ENCODE measurements at places on chromosomes 16 and 17.
A peak's percentile ranks its signal among the peaks of the same experiment; 100 is the strongest.

GRCh38 chr16:8931859-8932258, 31.8 kb downstream of the USP7 start:
- DNase-seq: peak; percentile 27

GRCh38 chr16:53515811-53516210, 12.8 kb upstream of the AKTIP start:
- no peak for DNase-seq

- no peak for DNase-seq
Observed at GRCh38 chr17:3979290-3979611, 15.0 kb upstream of the ATP2A3 start.

- no peak for DNase-seq
Observed at GRCh38 chr17:80990921-80991644, 558 bp upstream of the CHMP6 start.

DNA sequence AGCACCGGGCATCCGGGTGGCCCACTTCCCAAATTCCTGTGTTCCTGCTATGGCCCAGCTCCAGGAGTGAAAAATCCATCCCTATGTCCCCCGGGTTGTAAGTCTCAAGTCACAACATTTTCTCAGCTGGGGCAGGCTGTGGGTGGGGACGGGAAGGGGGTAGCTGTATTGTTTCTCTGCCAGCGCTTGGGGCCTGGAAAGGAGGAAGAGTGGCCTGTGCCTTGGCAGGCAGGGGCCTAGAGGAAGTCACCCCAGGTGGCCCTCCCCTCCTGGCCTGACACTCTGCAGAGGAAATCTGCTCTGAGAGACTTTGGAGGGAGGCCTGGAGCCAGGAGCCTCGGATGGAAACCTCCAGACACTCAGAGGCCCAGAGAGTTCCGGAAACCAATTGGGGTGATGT, 10.6 kb upstream of the SCN4A start:
- DNase-seq: no peak

All from midbrain (tissue), 1 donor.